ENCODE measurements at places on chromosomes 2 and 18.

GRCh38 chr2:236662231-236663185, 92.9 kb downstream of the ACKR3 start:
- DNase-seq: no peak

GRCh38 chr18:49743117-49743567, 70.2 kb downstream of the ACAA2 start:
- no peak for DNase-seq

DNA sequence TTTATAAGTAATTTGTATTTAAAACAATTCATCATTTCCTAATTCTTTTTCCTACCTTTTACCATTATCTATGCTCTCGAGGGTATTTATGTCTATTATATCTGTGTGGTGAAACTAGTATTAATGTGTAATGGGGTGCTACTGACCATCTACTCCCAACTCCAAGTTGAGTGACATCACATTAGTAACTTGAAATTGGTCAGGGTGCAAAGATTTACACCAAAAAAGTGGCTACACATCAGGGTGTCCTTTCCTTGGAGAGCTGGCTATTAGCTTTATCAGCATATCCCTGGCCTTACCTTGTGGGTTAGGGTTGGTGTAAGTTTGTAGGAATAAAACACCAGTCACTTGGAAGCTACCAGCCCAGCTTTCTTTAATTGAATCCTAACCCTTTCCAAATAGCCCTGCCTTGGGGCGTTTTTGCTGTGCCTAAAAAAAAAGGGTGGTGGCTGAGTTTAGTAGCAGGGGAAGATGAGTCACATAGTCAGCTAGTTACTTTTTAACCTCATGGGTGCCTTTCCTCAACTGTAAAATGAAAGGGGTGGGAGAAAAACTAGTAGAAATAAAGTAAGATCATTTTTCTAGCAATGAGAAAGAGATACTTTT, 14.0 kb downstream of the ANXA4 start:
- no peak for DNase-seq

- no peak for DNase-seq
These were observed 1.1 kb downstream of the TRABD2A start for GRCh38 chr2:84879584-84880394.

DNA sequence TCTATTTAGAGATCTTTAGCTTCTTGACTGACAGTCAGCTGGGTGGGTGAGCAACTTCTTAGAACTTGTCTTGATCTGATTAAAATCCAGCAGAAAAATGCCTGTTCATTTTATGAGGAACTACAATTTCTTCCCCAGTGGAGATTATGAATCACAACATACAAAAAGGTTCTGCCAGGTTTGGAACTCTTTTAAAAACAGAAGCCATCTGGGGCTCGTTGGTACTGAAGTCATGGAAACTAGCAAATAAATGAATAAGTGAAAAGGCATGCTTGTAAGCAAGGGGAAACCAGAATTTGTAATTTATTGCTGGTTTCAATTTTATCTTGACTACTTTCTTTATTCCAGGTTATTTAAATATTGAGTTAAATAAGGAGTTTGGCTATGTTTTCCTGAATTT, 767.4 kb downstream of the MBD2 start:
- no peak for DNase-seq

- no peak for DNase-seq
These were observed 91.1 kb downstream of the DTNB start for GRCh38 chr2:25582077-25582830.

GRCh38 chr2:140502951-140503630, 1627.7 kb downstream of the LRP1B start:
- no peak for DNase-seq

- DNase-seq: no peak
These were observed 121.4 kb upstream of the COPS8 start for GRCh38 chr2:236964291-236964690.

DNA sequence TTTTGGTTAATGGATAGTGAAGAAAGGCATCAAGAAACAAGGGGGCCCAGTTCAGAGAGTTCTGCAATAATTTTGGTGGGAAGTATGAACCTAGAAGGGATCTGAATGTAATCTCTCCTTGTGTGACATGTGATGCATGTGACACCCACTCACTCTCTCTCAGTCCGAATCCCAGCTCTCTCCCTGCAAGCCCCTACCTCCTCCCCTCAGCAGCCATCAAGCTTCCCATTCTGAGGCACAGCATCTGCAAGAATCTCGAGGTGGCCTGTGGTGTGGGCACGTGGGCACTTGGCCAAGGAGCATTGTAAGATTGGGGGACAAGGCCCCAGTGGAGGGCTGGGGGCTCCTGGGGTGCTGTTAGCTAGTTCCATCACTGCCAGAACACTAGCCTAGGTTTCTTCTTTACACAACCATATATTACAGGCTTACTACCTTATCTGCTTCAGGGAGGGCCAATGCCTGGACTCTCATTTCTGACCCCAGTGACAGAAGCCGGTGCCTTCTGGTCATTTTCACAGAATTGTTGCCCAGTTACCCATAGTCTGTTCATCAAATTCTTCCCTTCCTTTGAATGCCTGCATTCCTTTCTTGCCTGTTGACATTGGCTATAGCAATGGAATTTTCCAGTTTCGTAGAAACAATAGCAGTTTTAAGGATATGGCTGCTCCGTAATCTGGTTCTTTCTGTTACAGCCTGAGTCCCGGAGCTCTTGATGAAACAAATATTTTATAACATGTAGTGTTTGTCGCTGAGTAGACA, 13.3 kb upstream of the LCLAT1 start:
- DNase-seq: no peak

GRCh38 chr2:132780651-132781050, 110.6 kb upstream of the LYPD1 start:
- no peak for DNase-seq

DNA sequence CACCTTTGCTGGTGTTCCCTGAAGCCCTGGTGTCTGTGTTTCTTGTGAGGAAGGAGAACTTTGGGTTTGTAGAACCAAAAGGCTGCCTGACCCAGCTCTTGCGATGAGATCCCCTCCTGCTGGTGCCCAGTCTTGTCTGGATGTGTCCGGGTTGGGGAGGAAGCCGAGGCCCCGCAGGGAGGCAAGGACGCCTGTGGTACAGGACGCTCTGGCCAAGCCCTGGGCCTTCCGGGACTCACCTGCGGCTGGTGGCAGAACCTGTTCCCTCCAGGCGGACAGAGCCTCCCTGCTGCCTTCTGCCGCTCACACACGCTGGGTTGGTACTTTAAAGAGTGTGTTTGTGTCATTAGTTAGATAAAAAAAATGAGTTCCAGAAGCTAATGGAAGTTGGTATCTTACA, 616.2 kb downstream of the GALR1 start:
- DNase-seq: no peak

GRCh38 chr2:35454966-35455638, 900.5 kb upstream of the CRIM1 start:
- no peak for DNase-seq

DNA sequence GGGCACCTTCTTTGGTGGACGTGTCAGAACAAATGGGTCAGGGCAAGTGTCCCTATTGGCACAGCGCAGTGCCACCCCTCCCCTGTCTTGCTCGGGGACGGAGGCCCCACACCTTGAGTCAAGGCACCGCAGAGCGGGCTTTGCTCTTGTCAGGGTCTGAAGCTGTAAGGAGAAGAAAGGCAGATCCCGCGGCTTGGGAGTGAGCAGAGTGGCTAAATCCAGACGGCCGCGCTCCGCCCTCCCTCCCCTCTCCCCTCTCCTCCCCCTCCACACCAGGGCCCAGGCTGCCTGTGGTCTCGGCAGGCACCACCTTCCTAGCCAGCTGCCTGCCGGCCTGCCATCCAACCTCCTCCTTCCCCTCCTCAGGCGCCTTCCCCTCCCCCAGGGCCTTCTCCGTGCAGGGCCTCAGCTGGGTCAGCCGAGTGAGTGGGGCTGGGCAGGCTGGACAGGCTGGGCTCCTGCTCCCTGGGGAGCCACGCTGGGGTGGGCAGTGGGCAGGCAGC, 25.8 kb downstream of the SPEG start:
- DNase-seq: no peak

DNA sequence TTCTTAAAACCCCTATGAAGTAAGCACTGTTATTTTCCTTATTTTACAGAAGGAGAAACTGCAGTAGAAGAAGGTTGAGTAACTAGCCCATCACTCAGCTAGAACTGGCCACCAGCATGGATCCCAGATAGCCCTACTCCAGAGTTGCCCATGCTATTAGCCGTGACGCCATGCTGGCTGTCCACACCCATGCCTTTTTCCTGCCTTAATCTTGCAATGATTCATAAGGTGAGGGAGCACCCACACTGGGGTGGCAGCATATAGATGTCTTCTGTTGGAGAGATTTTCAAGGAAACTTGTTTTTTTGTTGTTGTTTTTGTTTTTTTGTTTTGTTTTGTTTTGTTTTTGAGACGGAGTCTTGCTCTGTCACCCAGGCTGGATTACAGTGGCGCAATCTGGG, 204.1 kb upstream of the HAAO start:
- no peak for DNase-seq

DNA sequence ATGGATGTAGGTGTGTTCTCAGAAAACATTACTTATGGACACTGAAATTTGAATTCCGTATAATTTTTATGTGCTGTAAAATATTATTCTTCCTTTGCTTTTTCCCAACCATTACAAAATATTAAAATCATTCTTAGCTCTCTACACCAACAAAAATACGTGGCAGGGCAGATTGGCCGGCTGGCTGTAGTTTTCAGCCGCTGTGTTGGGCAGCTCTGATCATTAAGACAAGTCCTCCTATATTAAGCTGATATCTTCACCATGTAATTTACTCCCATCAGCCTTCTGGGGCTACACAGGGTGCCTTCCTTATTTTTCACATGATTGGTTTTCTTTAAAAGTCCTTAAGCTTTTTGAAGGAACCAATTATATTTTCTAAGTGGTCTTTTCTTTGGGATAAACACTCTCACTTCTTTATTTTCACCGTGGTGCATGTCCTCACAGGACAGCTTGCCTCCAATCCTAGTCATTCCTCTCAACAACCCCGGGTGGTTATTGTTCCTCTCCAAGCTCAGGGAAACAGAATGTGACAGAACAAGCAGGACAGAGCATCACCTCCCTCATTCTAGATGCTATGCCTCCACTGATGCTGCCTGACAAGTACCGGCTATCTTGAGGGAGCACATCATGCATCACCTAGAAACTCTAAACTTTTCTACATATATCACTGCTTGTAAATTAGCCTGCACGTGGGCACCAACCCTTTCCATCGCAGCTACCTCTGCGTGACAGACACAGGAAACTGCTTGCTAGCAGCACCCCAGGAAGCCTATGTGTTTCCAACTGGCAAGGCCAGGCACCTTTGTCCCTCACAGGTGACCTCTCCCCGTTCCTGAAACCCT, 362.3 kb downstream of the MYCN start:
- no peak for DNase-seq

DNA sequence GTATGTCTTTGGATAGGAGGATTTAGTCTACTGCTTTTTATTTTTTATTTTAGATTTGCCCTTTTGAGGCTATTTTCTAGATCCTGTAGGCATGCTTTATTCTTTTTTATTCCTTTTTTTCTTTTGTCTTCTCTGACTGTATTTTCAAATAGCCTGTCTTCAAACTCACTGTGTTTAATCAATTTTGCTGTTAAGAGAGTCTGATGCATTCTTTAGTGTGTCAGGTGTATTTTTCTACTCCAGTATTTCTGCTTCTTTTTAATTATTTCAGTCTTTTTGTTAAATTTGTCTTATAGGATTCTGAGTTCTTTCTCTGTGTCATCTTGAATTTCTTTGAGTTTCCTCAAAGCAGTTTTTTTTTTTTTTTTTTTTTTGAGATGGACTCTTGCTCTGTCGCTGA, 113.5 kb downstream of the NAT8 start:
- no peak for DNase-seq

DNA sequence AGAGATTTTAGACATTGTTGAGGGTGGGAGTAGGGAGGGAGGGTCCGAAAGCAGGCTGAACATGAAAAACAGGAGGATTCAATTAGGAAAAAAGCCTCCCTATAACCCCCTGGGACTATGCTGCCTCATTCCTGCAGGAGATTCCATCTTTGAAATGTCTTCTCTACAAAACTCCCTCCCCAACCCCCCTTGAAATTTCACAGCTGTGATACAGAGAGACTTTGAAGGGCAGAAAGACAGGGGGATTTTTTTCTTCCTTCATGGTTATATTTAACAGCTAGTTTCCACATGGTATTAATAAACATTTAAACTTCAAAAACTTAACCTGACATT, 57.6 kb downstream of the TRIB2 start:
- DNase-seq: no peak

- DNase-seq: no peak
These were observed 322.6 kb downstream of the ASXL3 start for GRCh38 chr18:33900638-33901037.

GRCh38 chr2:18272148-18272494, 288.3 kb downstream of the RDH14 start:
- DNase-seq: no peak

- no peak for DNase-seq
These were observed 332.0 kb downstream of the PTPRM start for GRCh38 chr18:7899078-7899477.

DNA sequence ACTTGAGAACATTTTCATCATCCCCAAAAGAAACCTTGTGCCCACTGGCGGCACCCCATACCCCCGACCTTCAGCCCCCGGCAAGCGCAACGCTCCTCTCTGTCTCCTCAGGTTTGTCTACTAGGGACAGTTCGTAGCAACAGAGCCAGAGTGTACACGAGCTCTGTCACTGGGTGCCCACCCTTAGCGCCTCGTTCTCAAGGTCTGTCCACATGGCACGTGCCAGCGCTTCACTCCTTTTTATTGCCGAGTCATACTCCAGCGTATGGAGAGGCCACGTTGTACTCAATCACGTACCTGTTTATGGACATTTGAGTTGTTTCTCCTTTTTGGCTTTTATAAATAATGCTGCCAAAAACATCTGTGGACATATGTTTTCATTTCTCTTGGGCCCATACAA, 30.3 kb upstream of the GPC1 start:
- no peak for DNase-seq
